ENCODE measurements at places on chromosomes 7 and 10.
A peak's percentile ranks its signal among the peaks of the same experiment; 100 is the strongest.

GRCh38 chr10:123567984-123568739 is 98.0 kb upstream of the GPR26 start:
- DNase-seq = no peak

GRCh38 chr10:72276421-72277339 is 3.0 kb downstream of the DDIT4 start:
- peak; percentile 87 for DNase-seq

- DNase-seq = no peak
Observed at GRCh38 chr7:22731766-22732165, 4.8 kb downstream of the IL6 start.

- DNase-seq = no peak
Observed at GRCh38 chr7:101582971-101583370, 46.1 kb downstream of the MYL10 start.

- no peak for DNase-seq
Observed at GRCh38 chr10:96208271-96208670, 63.1 kb downstream of the BLNK start.

DNA sequence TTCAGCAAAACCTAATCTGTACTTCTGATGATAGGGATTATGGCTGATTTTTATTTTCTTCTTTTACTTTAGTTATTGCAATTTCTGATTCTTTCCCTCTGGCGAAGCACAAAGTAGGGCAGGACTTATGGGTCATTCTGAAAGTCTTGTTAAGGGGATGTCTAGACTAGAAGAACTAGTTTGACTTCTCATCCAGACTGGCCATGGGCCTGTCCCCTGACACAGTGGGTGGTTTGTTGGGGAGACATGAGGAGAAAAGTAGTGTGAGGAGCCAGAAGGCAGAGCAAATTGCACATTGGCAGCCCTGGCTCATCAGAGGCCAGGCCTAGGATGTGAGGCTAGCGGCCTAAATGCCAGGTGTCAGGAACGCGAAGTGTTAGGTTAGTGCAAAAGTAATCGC is 152.8 kb downstream of the RTKN2 start:
- no peak for DNase-seq

DNA sequence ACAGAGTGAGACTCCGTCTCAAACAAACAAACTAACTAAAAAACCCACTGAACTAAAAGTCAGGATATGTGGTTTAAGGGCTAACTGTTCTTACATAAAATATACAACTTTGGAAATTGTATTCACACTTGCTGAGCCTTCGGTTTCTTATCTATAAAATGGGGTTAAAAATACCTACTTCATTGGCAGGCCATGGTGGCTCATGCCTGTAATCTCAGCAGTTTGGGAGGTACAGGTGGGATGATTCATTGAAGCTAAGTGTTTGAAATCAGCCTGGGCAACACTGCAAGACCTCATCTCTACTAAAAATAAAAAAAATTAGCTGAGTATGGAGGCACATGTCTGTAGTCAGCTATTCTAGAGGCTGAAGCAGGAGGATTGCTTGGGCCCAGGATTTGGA is 115.4 kb upstream of the KLF6 start:
- DNase-seq = no peak

GRCh38 chr7:121164247-121164646 is 164.6 kb upstream of the WNT16 start:
- no peak for DNase-seq

GRCh38 chr10:111187096-111187495 is 110.3 kb downstream of the ADRA2A start:
- DNase-seq = no peak

- no peak for DNase-seq
Observed at GRCh38 chr7:43485580-43485979, 97.3 kb upstream of the STK17A start.

- DNase-seq = no peak
Observed at GRCh38 chr7:2259480-2259879, 17.5 kb downstream of the NUDT1 start.

- DNase-seq = no peak
Observed at GRCh38 chr10:27355918-27356573, 115.4 kb upstream of the ACBD5 start.

DNA sequence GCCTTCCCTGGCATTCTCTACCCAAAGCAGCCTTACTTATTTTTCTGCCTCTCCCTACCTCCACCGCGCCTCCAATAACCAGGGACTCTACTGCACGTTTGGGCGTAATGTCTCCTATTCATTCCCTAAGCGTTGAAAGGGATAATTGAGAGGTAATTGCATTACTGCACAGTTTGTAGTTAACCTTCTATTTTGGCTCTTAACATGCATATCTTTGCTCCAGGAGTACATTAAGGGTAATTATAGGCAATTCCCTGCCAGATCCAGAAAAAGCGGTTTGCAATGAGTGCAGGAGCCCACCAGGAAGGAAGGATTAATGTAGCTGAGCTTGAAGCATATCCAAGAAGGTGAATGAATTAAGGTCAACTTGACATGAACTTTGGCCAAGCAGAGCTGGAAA is 558.4 kb downstream of the TYW1 start:
- DNase-seq = no peak
